ENCODE measurements at places on chromosomes 13 and 19.

DNA sequence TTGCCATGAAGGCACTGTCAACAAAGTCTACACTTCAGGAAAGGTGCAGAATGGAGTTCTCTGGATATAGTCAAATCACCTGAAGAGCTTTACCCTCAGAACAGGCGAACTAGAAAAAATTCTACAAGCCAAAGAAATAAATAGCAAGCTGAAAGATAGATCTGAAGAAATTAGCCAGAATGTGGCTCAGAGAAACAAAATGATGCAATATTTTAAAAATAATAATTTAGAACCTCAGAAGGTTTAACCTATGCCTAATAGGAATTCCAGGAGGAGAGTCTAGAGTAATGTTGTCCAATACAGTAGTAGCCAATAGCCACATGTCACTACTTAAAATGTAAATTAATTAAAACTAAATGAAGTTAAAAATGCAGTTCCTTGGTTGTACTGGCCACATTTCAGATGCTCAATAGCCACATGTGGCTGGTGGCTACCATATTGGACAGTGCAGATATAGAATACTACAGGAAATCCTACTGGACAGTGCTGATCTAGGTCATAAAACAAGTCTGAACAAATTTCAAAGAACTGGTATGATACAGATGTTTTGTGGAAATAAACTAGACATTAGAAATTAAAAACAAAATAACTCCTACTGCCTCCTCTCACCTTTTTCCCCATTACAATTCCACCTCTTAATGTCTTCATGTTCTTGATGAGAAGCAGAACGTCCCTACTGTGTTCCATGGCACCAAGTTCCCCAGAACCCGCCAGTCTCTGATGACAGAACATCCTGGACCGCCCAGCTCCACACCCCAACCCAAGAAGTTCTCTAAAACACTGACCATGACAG is 679 bp upstream of the CDADC1 start:
- DNase-seq, result no peak

DNA sequence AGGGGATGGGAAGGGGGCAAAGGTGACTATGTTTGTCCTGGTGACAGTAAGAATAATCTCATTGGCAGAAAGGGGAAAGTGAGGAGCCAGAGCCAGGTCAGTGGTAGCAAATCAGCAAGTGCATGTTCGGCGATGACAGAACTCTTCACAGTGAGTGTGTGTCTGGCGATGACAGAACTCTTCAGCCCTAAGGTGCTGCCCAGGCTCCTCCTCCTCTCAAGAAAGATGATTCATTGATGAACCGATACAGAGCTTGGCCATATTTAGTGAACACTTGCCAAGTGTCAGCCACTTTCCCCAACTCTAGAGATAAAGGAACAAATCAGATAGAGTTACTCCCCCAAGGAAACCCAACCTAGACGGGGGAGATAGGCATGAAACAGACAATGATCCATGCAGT is 199.3 kb upstream of the UBL3 start:
- DNase-seq, result no peak

DNA sequence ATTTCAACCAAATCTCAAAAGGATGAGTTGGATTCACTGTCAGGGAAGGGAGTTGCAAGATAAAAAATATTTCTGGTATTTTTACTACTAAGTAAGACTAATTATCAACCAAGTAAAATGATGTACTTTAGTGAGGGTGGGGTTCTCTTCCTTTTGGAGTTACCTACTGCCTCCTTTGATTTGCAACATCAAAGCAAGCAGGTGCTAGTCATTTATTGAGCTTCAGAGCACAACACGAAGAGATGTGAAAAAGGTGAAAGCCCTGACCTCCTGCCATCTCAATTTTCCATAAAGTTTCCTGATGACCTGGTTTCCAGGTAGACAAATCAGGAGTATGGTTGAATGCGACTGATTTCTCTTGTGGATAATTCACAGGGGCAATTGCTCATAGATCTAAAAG is 96.0 kb downstream of the CDADC1 start:
- DNase-seq, result no peak

DNA sequence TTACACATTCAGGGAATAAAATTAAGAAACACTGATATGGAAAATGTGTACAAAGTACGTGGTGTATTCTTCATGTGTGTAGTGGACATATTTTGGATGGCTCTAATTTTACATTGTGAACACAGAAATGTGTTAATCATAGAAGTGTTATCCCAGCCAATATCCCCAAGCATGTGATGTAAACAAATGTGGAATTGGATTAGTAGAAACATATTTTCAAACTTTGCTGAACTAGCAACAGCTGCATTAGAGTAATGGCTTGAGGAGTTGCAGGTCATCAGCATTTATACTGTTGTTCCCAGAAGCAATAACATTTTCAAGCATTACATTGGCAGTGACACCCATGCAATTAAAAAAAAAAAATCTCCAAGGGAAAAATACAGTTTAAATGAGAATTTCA is 600.6 kb downstream of the SLITRK1 start:
- DNase-seq, result no peak

DNA sequence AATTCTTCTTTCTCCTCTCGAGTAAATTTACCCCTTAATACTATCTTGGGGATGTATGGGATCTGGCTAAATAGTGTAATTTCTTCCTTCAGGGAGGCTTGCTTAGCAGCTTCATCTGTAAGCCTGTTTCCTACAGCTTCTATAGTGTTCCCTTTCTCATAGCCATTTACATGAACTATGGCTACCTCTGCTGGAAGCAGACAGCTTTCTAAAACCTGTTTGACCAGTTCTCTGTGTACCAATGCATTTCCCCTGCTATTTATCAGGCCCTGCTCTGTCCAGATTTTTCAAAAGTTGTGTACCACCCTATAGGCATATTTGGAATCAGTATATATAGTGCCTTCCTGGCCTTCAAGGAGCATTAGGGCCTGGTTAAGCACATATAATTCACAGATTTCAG is 113.6 kb upstream of the PCDH9 start:
- no peak for DNase-seq

GRCh38 chr13:109883181-109884180 is 97.1 kb upstream of the IRS2 start:
- no peak for DNase-seq

DNA sequence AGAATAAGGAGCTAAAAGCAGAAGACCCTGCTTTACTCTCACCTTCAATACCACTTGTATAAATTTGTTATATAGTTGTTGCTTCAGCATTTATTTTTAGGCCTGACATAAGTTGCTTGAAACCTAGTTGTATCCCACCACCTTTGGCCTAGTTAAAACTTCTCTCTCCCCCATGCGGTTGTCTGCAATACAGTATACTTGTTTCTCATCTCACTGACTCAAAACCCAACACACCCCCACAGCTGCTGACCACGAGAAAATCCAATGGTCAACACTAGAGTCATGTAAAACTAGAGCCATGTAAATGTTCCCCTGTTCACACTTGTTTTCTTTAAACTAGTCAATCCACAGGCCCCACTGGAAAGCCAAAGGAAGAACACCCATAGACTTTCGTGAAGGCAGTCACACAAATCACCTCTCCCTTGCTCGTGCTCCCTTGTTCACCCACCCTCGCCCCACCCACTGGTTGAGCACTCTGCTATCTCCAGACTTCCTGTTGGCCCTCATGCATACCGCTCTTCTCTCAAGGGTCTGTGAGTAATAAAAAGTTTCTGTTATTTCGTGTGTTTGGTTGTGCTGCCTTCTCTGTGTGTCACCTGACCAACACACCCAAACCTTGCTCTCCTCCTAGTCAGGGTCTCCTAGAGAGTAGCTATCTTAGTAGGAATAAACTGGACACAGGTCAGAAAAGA is 12.9 kb upstream of the CCDC169 start:
- no peak for DNase-seq

- DNase-seq, result no peak
These were observed 152.1 kb downstream of the KCTD15 start for GRCh38 chr19:33948651-33949335.

GRCh38 chr19:44553478-44554171 is 24.1 kb upstream of the CEACAM20 start:
- DNase-seq, result no peak

- DNase-seq, result no peak
These were observed 581 bp downstream of the RCBTB1 start for GRCh38 chr13:49584771-49585182.

DNA sequence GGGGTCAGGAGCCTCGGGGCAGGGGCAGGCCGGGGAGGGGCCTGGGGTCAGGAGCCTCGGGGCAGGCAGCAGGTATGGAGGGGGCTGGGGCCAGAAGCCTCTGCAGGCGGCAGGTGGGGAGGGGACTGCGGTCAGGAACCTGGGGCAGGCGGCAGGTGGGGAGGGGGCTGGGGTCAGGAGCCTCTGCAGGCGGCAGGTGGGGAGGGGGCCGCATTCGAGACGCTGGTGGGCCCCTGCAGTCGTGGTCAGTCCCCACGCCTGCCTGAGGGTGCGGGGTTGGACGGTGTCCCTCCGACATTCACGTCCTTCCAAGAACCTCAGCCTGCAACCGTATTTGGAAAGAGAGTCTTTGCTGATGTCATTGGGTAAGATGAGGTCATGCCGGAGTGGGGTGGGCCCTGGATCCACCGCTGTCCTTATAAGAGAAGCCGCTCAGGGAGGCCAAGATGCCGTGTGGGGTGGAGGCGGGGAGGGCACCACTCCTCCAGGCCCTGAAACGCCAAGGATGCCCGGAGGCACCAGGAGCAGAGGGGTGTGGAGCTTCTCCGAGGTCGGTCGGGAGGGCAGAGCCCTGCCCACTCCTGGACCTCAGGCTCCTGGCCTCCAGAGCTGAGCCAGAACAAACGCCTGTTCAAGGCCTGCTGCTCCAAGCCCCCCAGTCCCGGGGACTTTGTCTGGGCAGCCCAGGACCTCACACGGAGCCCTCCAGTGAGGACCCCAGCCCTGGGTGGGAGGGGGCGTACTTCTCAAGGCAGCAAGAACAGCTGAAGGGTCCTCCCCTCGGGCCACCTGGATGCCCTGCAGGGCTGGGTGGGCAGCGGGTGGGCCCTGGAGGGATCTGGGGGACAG is 30.1 kb downstream of the PIP5K1C start:
- no peak for DNase-seq

- DNase-seq, result no peak
These were observed 82.5 kb upstream of the UBAC2 start for GRCh38 chr13:99118179-99118578.

DNA sequence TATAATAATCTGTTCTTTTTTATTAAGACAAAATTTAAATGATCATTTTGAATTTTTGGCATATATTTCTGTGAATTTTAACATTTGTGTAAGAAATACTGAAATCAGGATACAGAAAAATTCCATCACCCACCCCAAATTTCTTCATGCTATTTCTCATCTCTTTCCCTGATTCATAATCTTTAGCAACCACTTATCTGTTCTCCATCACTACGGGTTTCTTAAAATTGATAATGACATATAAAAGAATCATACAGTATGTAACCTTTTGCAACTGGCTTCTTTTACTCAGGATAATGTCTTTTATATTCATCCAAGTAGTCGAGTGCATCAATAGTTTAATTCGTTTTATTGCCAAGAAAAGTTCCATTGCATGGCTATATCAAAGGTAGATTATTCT is 1627.0 kb downstream of the PCDH9 start:
- DNase-seq, result no peak

GRCh38 chr13:97262058-97262457 is 39.9 kb downstream of the MBNL2 start:
- DNase-seq, result no peak

- DNase-seq, result no peak
These were observed 33.5 kb downstream of the RASL11A start for GRCh38 chr13:27304099-27304498.

DNA sequence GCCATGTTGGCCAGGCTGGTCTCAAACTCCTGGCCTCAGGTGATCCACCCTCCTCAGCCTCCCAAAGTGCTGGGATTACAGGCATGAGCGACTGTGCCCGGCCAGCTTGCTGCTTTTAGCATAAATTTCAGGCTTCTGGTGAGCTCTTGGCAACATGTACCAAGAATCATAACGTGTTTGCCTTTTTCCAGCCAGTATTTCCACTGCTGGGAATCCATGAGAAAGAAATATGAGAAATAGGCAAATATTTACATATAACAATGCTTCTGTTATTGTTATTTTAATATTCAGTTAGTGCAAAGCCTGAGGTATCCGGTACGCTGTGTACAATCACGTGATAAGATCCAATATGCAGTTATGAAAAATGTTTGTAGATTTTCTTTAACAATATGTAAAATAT is 29.2 kb upstream of the CERS4 start:
- DNase-seq, result no peak

GRCh38 chr19:12331211-12331941 is 2.1 kb downstream of the ZNF563 start:
- DNase-seq, result peak; percentile 58

GRCh38 chr13:103794526-103794925 is 728.3 kb upstream of the SLC10A2 start:
- DNase-seq, result no peak

DNA sequence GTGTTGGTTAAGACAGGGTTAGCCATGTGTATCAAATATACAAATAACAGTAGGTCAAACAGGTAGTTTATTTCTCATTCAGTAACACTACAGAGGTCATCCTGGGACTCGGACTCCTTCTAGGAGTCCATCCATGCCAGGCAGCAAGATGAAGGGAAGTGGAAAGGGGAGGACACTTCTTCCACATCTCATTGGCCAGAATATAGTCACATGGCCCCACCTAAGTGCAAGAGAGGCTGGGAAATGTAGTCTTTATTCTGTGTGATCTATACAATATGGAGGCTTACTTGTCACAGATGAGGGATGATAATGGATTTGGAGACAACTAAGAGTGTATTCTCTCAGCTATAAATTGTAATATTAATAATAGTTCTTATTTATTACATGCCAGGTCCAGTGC is 31.1 kb downstream of the RDH8 start:
- DNase-seq, result no peak

DNA sequence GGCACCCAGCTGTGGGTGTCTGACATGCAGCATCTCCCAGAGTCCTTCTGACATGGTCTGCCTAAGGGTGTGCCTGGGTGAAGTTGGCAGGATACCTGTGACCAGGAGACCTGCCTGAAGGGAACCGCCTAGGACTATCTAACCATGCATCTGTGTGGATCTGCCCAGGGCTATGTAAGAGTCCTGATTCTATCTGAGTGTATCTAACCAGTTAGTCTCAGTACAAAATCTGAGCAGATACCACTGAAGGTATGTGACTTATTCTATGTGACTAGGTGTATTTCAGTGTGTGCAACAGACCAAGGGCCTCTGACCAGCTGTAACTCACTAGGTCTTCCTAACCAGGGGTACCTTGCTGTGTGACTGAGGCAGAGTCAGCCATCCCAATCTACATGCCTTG is 28.2 kb upstream of the FBL start:
- DNase-seq, result no peak

DNA sequence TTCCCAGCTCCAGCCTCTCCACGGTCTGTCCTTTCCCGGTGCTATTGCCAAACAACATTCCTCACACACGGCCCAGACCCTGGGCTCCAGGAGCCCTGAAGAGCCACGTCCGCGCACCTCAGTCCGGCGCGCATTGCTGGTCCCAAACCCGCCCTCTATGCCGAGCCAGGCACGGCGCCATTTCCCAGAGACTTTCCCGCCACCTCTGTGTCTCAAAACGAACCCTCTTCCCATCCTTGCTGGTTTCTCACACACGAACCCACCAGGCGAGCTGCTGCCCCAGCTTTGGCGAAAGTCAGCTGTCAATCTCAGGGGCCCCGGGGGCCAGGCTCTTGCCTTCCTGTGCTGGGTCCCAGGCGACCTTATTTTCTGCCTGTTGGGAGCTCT is 28.0 kb upstream of the F7 start:
- no peak for DNase-seq
